ENCODE measurements at places on chromosomes 12 and 14.
A peak's percentile ranks its signal among the peaks of the same experiment; 100 is the strongest.

GRCh38 chr14:51682411-51682810 lies 30.7 kb downstream of the FRMD6 start:
- no peak for DNase-seq

DNA sequence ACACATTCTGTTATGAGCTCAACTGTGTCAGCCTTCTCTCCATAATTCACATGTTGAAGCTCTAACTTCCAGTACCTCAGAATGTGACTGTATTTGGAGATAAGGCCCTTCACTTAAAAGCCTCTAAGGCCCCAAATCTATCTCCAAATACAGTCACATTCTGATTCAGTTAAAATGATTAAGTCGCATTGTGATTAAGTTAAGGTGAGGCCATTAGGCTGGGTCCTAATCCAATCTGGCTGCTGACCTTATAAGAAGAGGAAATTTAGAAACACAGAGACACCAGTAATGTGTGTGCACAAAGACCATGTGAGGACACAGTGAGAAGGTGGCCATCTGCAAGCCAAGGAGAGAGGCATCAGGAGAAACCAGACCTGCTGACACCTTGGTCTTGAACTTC lies 141.6 kb downstream of the GXYLT1 start:
- DNase-seq: no peak

DNA sequence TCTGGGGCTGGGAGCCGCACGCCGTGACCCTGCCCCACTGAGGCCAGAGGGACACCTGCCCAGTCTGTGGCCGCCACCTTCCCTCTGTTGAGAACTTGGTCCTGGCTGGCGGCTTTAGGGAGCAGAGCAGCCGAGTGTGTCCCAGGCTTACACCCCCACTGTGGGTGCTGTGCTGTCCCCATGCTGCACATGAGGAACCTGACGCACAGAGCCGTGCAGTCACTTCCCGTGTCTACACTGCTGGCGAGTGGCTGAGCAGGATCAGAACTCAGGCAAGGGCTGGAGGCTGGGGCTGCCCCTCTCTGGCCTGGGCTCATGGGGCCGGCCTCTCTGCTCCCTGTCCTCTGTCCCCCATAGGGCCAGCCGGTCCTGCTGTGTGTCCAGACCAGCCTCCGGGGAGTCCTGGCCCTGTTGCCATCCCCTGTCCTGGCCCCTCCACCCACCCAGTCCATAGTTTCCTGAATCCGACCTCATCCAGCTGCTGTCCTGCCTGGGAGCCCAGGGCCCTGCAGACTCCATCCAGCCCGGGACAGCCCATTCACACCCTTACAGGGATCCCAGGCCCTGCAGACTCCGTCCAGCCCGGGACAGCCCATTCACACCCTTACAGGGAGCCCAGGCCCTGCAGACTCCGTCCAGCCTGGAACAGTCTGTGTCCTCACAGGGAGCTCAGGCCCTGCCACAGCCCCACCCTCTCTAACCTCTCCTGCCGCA lies 10.3 kb downstream of the FBRSL1 start:
- DNase-seq: no peak

GRCh38 chr12:107501681-107502080 lies 183.9 kb upstream of the PWP1 start:
- no peak for DNase-seq

DNA sequence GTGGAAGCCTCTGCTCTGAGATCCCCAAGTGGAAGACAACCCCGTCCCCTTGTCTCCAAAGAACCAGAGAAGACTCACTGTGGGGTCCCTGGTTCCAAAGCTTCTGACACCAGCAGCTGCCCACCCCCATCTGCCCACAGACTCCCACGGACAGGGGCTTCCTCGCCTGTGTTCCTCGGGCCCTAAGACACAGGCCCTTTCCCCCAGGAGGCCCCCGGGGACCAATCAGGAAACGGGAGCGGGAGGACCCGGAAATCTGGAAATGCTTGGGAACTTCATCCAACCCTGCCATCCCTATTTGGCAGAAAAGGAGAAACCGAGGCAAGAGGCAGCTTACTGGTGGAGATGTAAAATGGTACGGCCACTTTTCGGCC lies 113.1 kb downstream of the NCOR2 start:
- no peak for DNase-seq

- DNase-seq: no peak
Observed at GRCh38 chr14:68373847-68374444, 418.9 kb downstream of the ZFP36L1 start.

DNA sequence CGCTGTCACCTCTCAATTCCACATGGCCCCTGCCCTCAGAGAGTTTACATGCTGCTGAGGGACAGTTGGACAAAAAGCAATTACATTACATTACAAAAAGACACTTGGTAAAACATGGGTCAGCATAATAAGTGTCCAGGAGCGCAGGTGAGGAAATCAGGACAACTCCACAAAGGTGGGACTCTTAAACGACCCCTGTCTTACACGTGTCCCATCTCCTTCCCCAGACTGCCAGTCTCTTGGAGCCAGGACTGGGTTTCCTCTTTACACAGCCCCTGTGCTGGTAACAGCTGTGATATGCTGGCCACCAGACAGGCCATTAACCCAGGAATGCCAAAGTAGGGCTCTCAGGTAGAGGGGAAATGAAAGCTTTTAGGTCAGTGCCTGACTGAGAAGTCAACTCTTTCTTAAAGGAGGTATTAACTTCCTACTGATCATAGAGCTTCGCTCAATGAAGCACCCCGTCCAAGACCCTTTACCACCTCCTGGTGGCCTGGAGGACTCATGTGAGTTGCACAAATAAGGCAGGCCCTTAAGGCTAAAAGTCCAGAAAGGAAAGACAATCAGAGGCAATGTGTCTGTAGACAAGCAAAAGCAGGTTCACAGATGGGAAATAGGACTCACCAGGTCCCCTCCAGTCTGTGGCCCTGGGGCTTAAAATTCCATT lies 55.5 kb downstream of the ANO2 start:
- DNase-seq: peak; percentile 42

GRCh38 chr14:50985124-50985858 lies 41.0 kb upstream of the PYGL start:
- DNase-seq: no peak

DNA sequence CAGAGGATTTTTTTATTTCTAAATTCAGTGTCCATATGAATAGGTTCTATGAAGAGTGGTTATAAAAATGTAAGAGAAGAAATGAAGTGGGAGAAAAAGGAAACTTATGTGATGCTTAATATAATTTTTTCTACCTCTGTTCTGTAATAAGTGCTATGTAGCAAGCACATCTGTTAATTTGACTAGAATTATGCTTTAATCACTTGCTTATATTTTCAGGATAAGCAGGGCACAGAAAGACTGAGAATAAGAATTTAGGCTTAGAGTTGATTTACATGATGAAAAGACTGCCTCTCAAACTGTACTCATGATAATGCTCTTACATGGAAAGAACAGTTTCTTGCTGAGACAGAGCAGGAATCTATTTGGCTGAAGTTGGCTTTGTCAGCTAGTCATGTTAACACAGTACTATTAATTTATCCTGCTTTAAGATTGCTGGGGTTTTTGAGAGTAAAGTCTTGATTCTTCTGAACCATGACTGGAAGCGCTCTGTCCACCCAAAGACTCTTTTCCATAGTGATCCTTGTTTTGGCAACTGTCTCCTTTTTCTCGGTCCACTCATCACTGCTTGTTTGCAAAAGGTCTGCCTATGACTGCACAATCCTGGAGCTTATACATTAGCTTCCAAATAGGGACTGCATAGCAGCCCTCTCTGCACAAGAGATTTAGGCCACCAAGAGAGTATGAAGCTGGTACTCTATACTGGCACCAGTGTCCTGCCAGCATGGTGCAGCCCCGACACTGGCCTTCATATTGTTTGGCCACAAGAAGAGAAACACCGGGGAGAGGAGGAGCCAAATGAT lies 98.8 kb downstream of the AKAP6 start:
- DNase-seq: no peak

DNA sequence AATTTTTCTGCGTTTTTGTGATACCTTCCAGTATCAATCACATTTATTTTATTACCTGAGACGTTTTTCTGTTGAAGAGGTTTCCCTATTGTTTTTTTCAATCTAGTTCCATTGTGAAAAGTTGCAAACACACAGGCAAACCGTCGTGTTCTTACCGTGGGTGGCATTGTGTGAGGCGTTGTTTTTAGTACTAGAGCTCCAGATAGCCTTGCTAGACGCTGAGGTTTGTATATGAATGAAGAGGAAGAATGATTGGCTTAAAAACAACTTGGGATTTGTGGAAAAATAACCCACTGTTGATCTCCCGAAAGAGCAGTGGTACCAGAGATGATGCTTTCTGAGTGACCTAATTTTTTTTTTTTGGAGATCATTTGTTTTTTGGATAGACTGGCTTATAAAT lies 1.0 kb downstream of the SOCS4 start:
- peak; percentile 29 for DNase-seq

DNA sequence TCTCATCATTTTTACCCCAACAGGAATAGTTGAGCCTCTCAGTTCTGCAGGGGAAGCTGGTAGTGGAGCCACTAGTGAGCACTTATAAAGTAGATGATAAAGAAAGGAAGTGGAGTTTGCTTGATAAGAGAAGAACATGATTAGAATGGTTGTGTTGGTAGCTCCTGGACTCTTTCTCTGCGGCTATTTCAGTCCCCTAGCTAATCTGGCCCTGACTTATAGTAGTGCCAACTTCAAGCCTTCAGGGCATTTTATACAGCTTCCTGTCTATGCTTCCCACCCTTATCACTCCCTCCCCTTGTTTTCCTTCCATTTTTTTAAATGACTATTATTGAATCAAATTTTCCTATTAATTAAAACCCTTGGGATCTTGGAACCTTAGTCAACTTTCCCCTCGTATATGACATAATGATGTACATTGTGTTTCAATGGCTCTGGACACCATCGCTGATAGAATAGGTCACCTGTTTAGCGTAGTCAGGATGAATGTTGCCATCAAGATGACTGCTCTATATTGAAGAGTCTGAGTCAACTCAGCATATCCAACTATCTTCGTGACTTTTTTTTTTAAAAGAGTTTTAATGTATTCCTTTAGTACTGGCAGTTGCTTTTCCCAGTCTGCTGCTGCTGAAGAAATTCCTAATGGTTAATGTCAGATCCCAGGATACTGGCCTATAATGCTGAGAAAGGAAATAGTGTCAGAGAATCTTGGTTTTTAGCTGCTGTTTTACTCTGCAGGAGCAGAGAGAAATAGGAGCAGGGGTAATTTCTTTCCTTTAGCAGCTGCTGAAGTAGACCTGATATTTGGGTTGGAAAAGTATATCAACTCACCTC lies 16.2 kb upstream of the PCNX1 start:
- no peak for DNase-seq

- no peak for DNase-seq
Observed at GRCh38 chr12:89992668-89993451, 284.2 kb upstream of the ATP2B1 start.

Measured in NCI-H2171 treated with DMSO at 0.1 percent for 48 hours (cell line).